ENCODE measurements at places on chromosomes 12 and 14.
A peak's percentile ranks its signal among the peaks of the same experiment; 100 is the strongest.

DNA sequence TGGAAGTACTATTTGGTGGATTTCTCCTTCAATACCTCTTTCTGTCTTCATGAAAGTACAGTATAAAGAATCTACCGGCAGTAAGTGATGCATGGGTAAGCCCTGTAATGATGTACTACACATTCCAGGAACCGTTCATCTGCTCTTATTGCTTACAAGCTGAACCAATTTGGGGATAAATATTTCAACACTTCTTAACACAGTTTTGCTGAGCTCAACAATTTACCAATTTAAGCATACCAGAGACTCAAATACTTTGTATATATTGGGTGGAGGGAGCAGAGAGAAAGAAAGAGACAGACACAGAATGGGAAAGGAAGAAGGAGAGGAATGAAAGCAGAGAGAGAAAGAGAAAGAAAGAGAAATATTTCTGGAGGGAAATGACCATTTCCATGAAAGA is 821.1 kb upstream of the FLRT2 start:
- DNase-seq: no peak
- H3K27me3 ChIP-seq: no peaks in the 10 kb centered on the region
- H3K36me3 ChIP-seq: no peaks in the 10 kb centered on the region
- no peak overlapping the region for H3K27ac ChIP-seq
- H3K4me1 ChIP-seq: no peaks in the 10 kb centered on the region

DNA sequence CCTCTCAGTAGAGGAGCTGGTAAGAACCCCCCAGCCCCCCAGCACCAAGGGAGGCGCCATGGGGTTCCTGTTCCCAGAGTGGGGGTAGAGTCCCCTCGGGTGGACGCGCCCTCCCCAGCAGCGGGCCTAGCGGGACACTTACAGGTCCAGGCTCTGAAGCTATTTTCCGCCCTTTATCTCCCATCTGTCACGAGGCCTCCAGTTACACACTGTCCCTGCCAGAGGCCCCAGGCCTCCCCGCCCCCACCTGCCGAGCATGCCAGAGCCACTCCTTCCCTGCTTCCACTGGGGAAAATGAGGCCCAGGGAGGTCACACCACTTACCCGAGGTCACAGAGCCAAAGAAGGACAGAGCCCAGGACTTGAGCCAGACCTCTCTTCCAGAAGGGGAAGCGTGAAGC is 3.1 kb downstream of the C14orf180 start:
- H3K4me1 ChIP-seq: no peaks in the 10 kb centered on the region
- no peak for DNase-seq
- no peak overlapping the region for H3K27ac ChIP-seq
- H3K4me3 ChIP-seq: no peak overlapping the region
- H3K27me3 ChIP-seq: no peaks in the 10 kb centered on the region
- no peaks in the 10 kb centered on the region for H3K36me3 ChIP-seq

DNA sequence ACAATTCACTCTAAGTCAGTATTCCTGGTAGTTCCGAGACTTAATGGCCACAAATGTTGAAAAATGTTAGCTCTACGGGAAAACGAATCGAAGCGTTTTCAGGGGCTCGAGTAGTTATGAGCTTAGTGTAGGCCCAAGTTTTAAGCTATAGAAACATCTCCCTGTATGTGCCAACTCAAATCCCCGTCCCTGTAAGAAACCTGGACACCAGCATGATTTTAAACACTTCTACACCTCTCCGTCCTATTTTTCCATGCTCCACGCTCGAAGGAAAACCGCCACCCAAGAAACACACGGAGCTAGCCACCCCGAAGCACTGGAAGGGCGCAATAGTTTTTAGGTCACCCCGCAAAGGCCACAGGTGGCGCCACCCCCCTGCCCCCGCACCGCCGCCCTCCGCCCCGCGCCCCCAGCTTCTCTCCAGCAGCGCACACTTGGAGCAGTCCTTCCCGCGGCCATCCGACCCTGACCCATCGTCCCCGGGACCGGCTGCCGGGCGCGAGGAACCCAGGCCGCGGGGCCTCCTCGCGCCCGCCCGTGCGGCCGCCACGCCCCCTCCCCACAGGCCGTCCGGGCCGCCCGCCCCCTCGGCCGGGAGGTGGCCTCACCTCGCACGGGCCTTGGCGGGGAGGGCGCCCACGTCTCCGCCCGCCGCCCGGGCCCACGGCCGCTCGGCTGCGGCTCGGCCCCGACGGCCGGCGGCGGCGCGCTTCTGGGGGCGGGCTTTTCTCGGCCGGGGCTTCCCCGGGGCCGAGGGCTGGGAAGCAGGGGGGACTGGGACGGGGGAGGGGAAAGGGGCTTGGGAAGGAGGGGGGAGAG is 522 bp downstream of the R3HDM2 start:
- H3K27me3 ChIP-seq: no peaks in the 10 kb centered on the region
- no peaks in the 10 kb centered on the region for H3K36me3 ChIP-seq
- peak overlapping the region; percentile 81 for H3K27ac ChIP-seq
- DNase-seq: peak; percentile 76
- peak overlapping the region; percentile 88 for H3K4me3 ChIP-seq

DNA sequence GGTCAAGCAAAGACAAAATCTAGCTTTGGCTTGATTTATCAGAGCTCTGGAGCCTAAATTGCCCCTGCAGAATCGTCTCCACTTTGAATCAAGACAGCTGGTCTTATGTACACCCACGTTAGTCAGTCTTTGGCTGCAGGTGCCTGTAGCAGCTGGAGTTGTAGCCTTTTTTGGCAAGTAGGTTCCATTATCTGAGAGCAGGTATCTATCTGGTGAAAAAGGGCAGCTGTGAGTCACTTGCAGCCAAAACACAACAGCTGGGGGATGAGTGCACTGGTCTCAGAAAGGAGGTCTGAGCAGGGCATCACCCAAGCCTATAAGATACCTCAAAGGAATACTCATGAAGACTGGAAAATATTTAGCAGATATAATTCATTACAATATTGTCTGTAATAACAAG is 43.6 kb upstream of the KCNH5 start:
- H3K27ac ChIP-seq: no peak overlapping the region
- no peaks in the 10 kb centered on the region for H3K27me3 ChIP-seq
- H3K36me3 ChIP-seq: no peaks in the 10 kb centered on the region
- no peak overlapping the region for H3K4me3 ChIP-seq
- no peaks in the 10 kb centered on the region for H3K4me1 ChIP-seq

DNA sequence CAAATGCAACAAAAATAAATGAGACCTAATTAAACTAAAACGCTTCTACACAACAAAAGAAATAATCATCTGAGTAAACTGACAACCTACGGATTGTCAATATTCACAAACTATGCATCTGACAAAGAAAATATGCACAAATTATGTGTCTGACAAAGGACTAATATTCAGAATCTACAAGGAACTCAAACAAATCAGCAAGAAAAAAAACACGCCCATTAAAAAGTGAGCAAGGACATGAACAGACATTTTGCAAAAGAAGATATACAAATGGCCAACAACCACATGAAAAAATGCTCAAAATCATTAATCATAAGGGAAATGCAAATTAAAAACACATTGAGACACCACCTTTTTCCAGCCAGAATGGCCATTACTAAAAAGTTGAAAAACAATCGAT is 37.0 kb downstream of the BLTP3B start:
- no peak for DNase-seq
- no peaks in the 10 kb centered on the region for H3K36me3 ChIP-seq
- no peak overlapping the region for H3K4me3 ChIP-seq
- H3K27me3 ChIP-seq: no peaks in the 10 kb centered on the region
- H3K4me1 ChIP-seq: 0 out of 2 replicates have a peak, but pooled peaks cover 5% of the 10 kb centered on the region
- H3K27ac ChIP-seq: no peak overlapping the region

DNA sequence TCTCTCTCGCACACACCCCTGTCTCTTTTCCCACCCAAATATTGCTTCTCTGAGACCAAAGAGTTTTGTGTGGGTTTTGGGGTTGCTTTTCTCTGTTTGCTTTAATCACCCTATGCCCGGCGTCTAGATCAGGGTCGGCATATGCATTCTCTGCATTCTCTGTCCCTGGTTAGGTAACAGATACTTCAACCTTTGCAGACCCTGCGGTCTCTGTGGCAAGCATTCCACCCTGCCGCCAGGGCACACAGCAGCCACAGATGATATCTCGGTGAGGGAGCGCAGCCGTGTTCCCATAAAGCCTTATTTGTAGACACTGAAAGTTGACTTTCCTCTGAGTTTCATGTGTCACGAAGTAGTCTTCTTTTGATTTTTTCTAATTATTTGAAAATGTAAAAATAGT is 110.4 kb upstream of the FZD10 start:
- no peak for DNase-seq
- no peaks in the 10 kb centered on the region for H3K27me3 ChIP-seq
- no peaks in the 10 kb centered on the region for H3K4me1 ChIP-seq
- H3K4me3 ChIP-seq: no peak overlapping the region

- no peak for DNase-seq
These were observed 93.2 kb upstream of the SOX5 start for GRCh38 chr12:24042651-24043050.

DNA sequence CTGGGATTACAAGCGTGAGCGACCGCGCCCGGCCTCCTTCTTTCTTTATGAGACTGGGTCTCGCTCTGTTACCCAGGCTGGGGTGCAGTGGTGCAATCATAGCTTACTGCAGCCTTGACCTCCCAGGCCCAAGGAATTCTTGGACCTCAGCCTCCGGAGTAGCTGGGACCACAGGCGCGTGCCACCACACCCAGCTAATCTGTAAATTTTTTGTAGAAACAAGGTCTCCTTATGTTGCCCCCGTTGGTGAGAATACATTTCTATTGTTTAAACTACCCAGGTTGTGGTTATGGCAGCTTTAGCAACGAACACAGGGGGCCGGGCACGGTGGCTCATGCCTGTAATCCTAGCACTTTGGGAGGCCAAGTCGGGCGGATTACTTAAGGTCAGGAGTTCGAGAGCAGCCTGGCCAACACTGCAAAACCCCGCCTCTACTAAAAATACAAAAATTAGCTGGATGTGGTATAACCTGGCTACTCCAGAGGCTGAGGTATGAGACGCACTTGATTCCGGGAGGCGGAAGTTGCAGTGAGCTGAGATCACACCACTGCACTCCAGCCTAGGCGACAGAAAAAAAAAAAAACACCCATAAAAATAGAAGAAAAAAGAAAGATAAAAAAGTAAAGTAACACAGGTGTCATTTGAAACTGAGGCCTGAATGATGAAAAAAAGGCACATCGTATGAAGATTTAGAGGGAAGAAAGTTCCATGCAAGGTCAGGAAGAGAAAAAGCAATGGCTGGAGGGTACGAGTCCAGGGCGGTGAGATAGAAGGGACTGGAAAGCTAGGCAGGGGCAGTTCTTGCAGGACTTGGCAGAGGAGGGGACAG is 977 bp upstream of the TMEM120B start:
- H3K4me3 ChIP-seq: peak overlapping the region; percentile 95
- H3K36me3 ChIP-seq: no peaks in the 10 kb centered on the region
- H3K4me1 ChIP-seq: peaks cover 17% of the 10 kb centered on the region
- H3K27ac ChIP-seq: peak overlapping the region; percentile 88
- no peaks in the 10 kb centered on the region for H3K27me3 ChIP-seq
- DNase-seq: peak; percentile 54

- DNase-seq: no peak
- no peak overlapping the region for H3K4me3 ChIP-seq
- H3K27ac ChIP-seq: no peak overlapping the region
These were observed 6.9 kb downstream of the C12orf75 start for GRCh38 chr12:105337391-105337790.

DNA sequence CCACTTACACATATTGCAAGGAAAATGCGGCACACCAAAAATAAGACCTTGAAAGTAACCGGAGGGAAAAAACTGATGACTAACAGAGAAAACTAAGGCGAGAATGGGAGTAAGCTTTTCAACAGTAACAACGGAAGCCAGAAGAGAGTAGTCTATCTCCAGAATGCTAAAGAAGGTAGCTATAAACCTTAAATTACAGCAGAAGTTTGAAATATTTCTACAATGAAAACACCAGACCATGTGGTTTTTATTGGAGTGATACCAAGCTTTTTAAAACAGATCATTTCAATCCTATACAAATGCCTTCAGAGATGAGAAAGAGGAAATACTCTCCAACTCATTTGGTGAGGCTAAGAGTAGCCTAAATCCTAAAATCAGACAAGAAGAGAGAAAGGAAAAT is 209.5 kb downstream of the ANO6 start:
- H3K4me3 ChIP-seq: no peak overlapping the region
- peaks cover 22% of the 10 kb centered on the region for H3K36me3 ChIP-seq
- H3K27ac ChIP-seq: peak overlapping the region; percentile 12
- DNase-seq: peak; percentile 59

GRCh38 chr14:90034156-90034555 is 27.6 kb upstream of the KCNK13 start:
- H3K27me3 ChIP-seq: no peaks in the 10 kb centered on the region
- no peaks in the 10 kb centered on the region for H3K4me1 ChIP-seq
- DNase-seq: no peak

DNA sequence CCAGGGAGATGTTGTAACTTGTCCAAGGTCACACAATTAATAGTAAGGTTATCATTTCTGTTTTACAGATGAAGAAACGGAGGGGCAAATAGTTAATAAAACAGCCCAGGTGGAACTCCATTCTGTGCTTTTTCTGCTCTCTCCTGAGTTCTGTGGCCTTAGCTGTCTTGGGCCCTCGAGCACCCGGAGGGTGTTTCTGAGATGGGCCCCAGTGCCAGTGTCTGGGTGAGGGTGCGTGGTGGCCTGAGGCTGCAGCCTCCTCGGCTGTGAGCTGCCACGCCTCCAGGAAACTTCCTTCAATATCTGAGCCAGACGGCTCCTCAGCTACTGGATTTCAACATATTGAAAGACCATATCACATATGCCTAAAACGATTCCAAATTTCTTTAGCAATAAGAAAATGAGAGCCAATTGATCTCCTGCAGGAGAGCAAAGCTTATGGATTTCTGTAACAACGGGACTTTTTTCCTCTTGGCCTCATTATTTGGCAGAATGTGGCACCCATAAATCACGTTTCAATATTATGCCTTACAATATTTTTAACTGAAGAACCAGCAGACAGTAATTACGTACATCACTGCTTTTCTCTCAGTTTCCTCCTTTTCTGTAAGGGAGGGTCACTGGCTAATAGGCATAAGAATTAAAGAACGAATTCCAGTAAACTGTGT is 74.8 kb upstream of the DICER1 start:
- DNase-seq: peak; percentile 11
- H3K27ac ChIP-seq: no peak overlapping the region
- H3K4me3 ChIP-seq: no peak overlapping the region
- no peaks in the 10 kb centered on the region for H3K4me1 ChIP-seq
- H3K36me3 ChIP-seq: no peaks in the 10 kb centered on the region
- no peaks in the 10 kb centered on the region for H3K27me3 ChIP-seq

GRCh38 chr12:52394836-52395405 is 9.5 kb upstream of the KRT84 start:
- H3K4me1 ChIP-seq: peaks cover 5% of the 10 kb centered on the region
- no peak for DNase-seq
- H3K4me3 ChIP-seq: no peak overlapping the region
- H3K36me3 ChIP-seq: no peaks in the 10 kb centered on the region
- peaks cover 32% of the 10 kb centered on the region for H3K27me3 ChIP-seq
